ENCODE measurements at places on chromosomes 7 and 10.

DNA sequence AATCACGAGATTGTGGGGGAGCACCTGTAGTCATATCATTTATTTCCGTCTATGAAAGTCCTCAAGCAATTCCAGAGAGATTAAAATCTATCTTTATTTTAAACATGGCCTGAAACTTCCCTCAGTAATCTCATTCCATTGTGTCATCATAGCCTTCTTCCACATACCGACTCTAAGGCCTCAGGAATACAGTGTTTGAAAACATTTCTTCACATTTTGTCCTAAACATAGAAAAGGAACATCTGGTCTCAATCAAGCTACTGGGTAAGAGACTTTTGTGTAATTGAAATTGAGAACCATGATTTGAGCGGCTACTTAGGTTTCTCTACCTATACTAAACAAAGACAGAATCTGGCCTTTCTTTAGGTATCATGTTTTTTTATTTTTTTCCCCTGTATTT is 78.0 kb upstream of the ELMO1 start:
- no peak for DNase-seq

- no peak for DNase-seq
Observed at GRCh38 chr10:1347962-1348772, 292.0 kb downstream of the WDR37 start.

DNA sequence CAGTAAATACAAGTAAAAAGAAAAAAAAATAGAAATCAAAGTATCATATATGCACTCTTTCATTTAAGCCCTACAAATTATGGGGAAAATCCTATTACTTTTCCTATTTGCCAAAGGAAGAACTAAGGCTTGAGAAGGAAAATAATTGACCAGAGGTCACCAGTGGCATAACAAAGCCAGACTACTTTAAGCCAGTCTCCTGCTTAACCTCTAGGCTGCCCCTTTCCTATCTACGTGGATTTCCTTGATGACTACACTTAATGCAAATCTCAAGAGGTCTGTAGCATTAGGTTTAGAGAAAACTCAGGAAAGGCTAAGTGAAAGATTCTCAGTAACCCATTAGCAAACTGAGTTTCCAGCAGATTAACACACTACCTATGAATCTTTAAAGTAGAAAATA is 49.8 kb downstream of the TPK1 start:
- no peak for DNase-seq

- no peak for DNase-seq
Observed at GRCh38 chr10:86106616-86107015, 260.0 kb downstream of the GRID1 start.

- no peak for DNase-seq
Observed at GRCh38 chr7:28260969-28261368, 80.4 kb upstream of the JAZF1 start.

DNA sequence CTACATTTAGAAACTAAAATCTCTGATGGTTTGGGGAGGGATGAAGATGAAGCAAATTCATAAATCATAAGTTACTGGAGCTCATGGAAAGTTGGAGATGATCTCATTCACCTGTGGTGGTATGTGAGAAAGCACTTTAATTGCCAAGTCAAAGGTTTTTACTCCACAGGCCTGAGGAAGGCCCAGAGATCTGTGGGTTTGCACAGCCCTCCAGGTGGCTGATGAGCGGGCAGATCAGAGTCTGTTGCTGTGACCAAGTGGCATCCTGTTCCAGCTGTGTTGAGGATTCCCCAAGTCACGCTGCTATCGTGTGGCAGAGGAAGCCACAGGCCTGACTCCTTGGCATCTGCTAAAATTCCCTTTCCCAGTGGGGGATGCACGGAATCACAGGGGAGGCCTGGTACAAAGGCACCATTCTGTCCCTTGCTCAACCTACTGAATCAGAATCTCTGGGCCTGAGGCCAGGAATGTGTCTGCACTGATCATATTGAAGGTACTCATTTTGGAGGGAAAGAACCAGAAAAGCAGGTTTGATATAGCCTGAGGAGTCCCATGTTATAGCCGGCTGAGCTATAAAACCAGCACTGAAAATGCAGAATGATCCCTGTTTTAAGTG is 19.7 kb upstream of the DDC start:
- no peak for DNase-seq

DNA sequence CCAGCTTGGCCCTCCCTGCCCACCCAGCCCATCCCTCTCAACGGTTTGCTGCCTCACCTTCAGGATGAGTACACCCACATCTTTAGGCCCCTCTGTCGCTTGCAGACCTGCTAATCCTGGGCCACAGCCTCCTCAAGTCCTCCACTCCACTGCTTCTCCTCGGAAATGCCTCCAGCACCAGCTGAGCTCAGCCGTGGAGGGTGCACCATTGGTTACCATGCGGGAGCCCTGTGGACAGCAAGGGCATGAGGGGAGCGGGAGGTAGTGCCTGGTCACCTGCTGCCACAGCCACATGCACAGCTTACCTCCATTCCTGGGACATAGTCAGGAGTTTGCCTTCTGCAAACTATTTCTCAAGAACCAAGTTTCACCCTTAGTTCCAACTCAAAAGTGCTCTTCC is 286.3 kb upstream of the ZMIZ1 start:
- peak; percentile 10 for DNase-seq
